ENCODE measurements at places on chromosomes 11 and 22. TPM values are rescaled to one million over a fixed set of nuclear protein-coding genes. Genes with fewer than 3 reads are reported as not detected.
A peak's percentile ranks its signal among the peaks of the same experiment; 100 is the strongest.

- no peak for DNase-seq
These were observed 10.4 kb downstream of the MPZL3 start for GRCh38 chr11:118241764-118242098.

GRCh38 chr11:44219830-44220796, 89.8 kb downstream of the ALX4 start:
- no peak for DNase-seq

- DNase-seq, result no peak
These were observed 5.1 kb downstream of the SUSD2 start for GRCh38 chr22:24186352-24186740.

GRCh38 chr11:1936781-1937615, 10.1 kb upstream of the MRPL23 start:
- DNase-seq, result no peak

- peak; percentile 60 for DNase-seq
These were observed 51.0 kb upstream of the PRSS23 start for GRCh38 chr11:86749376-86749775.

DNA sequence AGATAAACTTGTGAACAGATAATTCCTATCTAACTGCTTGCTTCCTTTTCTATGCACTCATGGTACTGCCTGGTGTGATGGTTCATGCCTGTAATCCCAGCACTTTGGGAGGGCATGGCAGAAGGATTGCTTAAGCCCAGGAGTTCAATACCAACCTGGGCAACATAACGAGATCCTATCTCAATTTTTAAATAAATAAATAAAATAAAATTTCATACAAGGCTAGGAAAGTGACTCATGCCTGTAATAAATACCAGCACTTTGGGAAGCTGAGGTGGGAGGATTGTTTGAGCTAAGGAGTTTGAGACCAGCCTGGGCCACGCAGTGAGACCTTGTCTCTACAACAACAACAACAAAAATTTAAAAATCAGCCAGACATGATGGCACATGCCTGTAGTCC, 166.6 kb downstream of the COMMD9 start:
- DNase-seq, result no peak

The APLP2 gene
- total RNA-seq, result 95.1 TPM

The TNNT3 gene
- total RNA-seq, result not detected

The LPXN gene
- 10.3 TPM for total RNA-seq

The CNIH2 gene
- total RNA-seq, result 0.63 TPM

Data from SK-MEL-5 (cell line).